Stimulated activated CD4-positive, alpha-beta T cell treated with anti-CD3 and anti-CD28 coated beads, TNF-alpha, amount 100 ng/mL, for 48 hours (primary cell): ENCODE measurements at places on chromosomes 5 and 9.
A peak's percentile ranks its signal among the peaks of the same experiment; 100 is the strongest.

DNA sequence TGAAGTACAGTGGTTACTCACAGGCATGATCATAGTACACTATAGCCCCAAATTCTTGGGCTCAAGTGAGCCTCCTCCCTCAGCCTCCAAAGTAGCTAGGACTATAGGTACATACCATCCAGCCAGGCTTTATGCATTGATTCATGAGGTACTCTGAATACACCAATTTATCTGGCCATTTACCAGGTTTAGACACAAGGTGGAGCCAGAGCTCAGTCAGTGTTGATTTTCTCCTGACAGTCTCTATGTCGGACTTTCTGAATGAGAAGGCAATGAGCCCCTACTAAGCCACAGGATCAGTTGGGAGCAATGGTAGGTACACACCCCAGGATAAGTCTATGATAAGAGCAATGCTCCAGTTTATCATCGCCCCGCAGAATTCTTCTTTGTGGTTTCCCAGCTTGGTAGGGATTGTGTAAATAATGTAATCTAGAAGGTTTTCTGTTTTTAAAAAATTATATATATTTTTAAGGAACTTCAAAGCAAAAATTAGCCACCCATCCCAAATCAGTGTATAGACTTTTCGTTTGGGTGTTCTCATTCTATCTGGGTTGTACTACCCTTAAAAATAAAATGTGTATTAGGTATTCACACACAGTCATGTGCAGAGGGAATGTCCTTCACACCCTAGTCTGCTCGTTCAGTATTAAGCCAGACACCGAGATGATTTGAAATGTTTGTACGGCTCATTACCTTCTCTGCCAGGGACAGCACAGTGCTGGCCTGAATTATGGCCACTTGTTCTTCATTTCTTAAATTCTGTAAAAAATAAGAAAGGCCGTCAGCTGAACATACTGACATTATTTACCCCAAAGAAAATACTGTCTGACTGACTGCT, 118.4 kb upstream of the DPYSL3 start:
- DNase-seq: peak; percentile 18

DNA sequence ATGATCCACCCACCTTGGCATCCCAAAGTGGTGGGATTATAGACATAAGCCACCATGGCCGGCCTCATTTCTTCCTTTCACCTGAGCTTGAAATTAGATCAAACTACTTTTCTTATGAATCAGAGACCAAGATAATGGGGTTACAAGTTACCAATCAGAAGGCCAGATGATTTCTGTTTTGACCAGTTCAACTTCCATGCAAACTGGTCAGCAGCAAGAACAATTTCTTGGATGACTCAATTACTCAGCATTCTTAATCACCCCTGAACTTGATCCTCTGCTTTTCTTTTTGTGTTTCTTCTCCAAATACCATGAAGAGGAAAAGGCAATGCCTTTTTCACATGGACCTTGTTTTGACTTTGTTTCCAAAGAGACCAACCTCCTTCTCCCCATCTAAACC, 10.0 kb upstream of the PLIN2 start:
- no peak for DNase-seq

DNA sequence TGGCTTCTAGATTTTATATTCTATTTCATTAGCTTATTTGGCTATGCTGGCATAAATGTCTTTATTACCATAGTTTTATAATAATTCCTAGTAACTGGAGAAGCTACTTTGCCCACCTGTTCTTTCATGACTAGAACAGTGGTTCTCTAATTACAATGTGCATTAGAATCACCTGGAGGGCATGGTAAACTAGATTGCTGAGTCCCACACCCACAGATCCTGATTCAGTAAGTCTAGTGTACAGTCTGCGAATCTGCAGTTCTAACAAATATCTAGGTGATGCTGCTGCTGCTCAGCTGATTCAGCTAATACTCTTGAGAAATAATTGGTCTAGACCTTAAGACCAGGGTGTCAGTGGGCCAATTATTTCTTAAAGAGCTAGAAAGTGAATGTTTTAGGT, 35.5 kb downstream of the RNF38 start:
- no peak for DNase-seq

GRCh38 chr9:104232781-104233341, 138.8 kb downstream of the SMC2 start:
- DNase-seq: no peak

GRCh38 chr5:160165137-160166068, 46.2 kb upstream of the PWWP2A start:
- DNase-seq: peak; percentile 7

DNA sequence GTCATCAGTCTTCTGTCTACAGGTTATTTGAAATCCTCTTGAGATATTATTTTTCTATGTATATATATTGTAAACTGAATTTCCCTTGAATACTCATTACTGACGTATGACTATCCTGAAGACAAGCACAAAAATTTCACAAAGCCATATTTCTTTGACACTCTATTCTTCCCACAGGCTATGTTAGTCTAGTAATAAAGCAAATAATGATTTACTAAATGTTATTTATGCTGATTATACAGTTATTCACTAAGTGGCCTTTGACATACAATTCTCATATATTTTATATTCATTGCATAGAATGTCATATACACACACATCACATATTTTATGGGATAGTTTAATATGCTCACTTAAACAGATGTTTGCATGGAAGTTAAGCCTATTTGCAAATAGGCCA, 793.0 kb upstream of the GRAMD2B start:
- no peak for DNase-seq

DNA sequence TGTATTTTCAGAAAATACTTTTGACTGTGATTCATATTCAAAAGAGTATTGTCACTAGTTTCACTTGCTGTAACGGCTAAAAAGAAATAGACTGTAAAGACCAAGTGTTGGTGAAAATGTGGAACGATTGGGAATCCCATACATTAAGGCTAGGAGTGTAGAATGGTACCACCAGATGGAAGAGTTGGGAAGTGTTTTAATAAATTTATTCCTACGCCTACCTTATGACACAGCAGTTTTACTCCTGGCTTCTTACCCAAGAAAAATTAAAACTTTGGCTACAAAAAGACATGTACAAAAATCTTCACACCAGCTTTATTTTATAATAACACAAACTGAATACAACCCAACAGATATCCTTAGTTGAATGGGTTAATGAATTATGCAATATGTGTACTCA, 256.2 kb downstream of the TAF11L14 start:
- no peak for DNase-seq

- no peak for DNase-seq
These were observed 38.0 kb upstream of the ADAM19 start for GRCh38 chr5:157613385-157614245.

- DNase-seq: peak; percentile 23
These were observed 187.1 kb upstream of the BRINP1 start for GRCh38 chr9:119556129-119556875.

GRCh38 chr5:28726815-28727214, 1688.4 kb upstream of the CDH9 start:
- no peak for DNase-seq

DNA sequence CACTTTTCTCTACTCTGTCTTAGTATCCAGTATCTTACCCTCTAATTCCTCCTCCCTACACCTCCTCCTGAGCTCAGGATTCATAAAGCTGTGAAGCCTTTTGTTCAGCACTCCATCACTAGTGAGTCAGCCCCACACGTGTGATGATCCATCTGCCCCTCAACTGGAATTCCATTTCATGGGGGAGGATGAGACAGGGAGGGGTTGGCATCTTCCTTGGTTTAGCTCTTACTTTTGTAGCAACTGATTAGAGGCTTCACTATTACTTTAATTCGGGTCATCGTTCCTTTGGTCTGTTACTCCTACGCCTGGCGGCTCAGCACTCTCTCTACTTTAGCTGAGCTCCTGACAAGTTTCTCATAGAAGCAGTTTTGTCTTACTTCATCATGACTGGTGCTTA, 11.8 kb downstream of the BTNL8 start:
- DNase-seq: no peak

- no peak for DNase-seq
These were observed 98.4 kb downstream of the MED27 start for GRCh38 chr9:131981116-131981776.

- DNase-seq: no peak
These were observed 104.0 kb downstream of the NUDT12 start for GRCh38 chr5:103458497-103459040.

DNA sequence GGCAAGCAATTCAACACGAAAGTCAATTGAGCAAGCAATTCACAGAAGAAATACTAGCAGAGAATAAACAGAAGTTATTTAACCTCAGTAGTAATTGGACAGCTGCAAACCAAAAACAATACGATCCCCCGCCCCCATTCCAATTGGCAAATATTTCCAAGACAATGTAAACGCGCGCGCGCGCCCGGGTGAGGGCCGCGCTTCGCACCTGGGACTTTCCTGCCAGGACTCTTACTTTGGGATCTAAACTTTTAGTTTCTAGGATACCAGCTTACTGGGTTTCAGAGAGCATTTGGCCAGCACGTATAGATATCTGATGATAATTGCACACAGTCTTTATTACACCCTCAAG, 8.6 kb downstream of the RUFY1 start:
- DNase-seq: no peak

DNA sequence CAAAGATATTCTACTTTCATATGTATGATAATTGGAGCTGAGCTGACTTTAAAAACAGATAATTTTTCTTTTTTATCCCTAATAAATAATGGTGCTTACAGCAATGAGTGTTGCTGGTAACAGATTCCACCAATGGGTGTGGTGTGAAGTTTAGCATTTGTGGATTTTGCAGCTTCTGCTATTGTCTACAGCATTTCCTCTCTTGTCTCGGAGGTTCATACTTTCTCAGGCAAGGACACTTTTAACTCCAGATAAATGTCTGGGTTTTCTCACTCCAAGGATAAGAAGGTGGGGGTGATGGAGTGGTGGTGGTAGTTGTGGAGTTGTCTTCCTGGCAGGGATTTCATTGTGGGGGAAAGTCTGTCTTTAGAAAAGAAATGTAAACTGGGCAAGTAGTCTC, 120.0 kb upstream of the CDKN2B start:
- DNase-seq: no peak

- no peak for DNase-seq
These were observed 1.4 kb upstream of the SPATA6L start for GRCh38 chr9:4667681-4668080.

DNA sequence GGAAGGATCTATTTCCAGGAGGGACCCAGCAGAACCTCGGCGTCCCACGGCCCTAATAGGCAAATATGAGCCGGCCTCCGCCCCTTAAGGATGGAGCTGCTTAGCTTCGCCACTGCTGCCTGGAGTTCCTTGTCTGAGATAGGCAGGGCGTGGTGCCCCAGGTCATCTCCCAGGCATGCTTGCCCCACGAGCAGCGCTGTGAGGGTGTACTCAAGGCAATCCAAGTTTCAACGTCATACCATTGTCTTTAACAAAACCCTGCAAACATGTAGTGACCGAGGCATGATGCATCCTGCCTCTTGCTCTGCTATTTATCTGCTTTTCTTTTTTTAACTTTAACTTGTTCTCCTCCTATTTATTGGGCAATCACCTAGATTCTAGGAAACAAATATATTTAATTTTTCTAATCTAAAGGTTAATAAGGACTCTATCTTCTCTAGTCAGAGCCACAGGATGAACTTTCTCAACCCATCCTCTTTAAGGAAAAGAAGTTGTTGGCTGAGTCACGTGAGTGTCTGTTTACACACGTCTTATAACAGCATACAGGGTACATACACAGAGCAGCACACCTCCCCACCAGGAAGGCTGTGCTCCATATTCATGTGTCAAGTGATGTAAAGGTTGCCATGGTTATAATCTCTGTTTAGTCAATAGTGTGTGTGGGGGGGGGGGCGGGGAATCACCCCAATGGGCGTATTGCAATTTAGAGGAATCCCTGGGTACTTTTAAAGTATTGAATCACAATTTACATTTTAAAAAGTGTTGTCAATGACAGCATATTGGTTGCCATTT, 27.3 kb upstream of the ZSWIM6 start:
- no peak for DNase-seq

DNA sequence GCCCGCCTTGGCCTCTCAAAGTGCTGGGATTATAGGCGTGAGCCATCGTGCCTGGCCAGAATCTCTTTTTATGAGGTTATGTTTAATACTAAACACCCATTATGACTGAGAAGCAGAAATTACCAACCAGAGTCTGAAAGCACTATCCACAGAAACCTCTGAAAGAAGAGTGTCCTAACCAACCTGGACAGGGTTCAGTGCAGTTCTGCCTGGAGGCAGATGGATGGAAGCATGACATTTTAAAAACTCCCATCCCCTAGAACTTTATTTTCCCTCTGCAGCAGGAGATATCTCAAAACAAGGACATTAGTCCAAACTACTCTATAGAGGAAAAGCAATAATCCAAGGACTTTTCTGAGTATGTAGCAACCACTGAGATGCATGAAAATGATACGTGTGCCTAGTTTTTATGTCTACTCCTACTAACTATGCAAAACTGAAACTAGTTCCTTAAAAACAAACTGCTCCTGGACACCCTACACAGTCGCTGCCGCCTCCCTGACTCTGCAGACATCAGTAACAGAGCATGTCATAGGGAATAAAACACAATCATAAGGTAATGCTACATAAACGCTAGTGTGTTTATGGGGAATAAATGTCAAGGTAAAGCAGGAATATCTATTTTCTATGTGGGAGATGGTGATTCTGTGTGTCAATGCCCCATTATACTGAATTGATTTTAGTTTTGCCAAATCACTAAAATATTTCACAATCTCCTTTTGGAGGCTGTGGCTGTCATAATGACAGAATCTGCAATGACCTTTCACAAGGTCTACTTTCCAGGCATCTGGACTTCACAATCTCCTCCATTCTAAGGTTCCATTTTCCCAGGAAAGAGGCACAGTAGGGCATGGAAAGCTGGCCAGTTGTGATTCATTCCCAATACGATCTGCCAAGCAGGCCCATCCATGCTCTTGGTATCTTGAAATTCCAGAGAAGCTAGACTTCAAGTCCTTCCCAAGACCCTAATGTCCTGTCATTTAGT, 122.8 kb downstream of the SIL1 start:
- no peak for DNase-seq

DNA sequence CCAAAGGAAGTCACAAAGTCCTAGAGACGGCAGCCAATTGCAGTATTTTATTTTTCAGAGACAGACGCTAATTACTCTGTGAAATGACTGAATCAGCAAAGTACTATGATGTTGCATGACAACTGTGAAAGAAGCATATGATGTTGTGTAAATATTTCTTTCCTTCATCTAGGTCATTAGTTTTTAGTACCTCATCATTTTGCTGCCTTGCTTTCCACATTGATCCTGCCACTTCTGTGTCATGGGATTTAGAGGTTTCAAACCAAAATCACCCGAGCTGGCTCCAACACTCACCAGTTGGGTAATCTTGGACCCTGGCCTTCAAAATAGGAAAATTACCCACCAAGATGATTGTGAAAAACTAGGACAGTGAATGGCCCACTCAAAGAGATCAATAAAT, 585.2 kb downstream of the ACTL7B start:
- DNase-seq: no peak

- no peak for DNase-seq
These were observed 4.5 kb downstream of the UBE2D2 start for GRCh38 chr5:139565411-139566305.

DNA sequence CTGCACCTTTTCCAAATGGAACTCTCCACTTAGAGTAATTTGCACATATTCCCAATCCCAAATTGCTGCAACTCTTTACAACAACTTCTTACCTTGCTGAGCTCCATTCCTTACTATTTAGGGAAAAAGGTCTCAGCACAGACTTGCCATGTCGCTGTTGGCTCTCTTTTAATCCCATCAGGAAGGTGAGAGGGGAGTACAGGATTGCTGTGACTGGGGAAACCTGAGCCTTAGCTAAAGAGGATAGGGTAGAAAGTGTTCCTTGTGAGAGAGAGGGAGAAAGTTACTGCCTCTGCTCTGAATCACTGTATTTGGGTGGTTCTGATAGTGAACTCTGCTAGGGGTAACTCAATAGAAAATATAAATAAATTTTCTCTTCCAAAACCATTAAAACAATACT, 43.7 kb upstream of the GABRA1 start:
- DNase-seq: no peak

- no peak for DNase-seq
These were observed 93.7 kb upstream of the PHYKPL start for GRCh38 chr5:178326374-178326715.
